ENCODE measurements at places on chromosomes 6 and 20.

DNA sequence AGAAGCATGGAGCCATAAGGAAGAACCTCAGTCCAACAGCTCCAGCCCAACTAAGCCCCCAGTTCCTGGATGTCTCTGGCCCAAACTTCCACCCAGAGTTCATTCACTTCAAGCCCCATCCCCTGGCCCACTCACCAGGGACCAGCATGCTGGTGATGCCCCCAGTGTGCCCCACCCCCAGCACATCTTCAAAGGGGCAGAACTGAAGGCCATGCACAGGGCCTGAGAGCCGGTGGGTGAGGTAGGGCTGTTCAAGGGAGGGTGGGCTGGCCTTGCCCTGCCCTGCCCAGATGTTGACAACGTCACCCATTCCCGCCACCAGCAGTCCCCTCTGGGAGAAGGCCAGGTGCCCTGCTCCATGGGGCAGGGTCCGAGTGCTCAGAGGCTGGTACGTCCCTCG is 3.6 kb downstream of the B3GALT4 start:
- no peak for DNase-seq

- no peak for DNase-seq
Measured at GRCh38 chr6:105880030-105880492, 206.1 kb upstream of the PRDM1 start.

DNA sequence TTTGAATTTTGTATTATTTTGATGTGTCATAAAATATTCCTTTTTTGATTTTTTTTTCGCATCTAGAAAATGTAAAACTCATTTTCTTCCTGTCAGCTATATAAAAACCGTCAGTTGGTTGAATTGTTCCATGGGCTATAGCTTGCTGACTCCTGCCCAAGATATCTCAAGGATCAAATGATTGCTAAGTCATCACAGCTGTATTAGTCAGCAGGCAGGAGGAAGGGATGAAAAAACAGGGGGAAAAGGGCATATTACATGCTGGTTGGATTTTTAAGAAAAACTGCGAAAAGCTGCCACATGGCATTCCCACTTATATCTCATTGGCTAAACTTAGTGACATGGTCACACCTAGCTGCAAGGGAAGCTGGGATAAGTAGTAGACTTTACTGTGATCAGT is 569.9 kb downstream of the BCKDHB start:
- DNase-seq: no peak

DNA sequence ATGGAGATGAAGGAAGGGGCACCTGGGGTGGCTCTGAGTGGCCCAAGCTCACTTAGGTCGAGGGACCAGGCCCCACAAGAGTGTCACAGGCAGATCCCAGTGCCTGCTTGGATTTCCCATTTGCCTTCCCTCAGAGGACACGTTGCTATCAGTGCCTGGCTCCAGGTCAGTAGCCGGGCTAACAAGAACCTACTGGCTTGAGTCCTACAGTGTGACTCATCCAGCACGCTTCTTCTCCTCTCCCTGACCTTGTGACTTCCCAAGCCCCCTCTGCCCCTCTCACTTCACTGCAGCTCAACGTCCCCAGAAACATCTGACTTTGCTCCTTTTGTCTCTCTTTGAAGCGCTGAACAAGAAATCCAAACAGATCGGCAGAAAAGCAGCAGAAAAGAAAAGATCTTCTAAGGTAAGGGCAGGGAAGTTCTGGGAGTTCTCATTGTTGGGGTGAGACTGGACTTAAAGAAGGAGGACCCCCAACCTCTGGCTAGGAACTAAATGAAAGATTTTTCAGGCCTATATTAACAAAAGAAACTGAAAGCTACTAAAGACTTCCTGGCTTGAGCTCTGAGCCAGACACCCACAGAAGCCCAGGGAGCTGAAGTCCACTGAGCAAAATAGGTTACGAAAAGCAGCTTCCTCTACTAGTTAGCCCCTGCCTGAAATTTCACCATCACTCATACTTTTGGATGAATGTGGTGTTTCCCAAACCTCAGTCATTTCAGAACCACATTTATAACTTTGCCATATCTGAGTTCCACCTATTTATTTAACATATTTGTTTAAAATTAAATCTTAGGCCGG is 21.5 kb downstream of the ASIP start:
- DNase-seq: no peak
